Ascending aorta (tissue), 2 donors: ENCODE measurements at places on chromosomes 12 and 14. TPM values are rescaled to one million over a fixed set of nuclear protein-coding genes. Genes with fewer than 3 reads are reported as not detected.

Gene SMCO3
- 2.1 TPM for total RNA-seq

Gene PSMC6
- 19.3 TPM for total RNA-seq

Gene TSPAN19
- total RNA-seq, result not detected

Gene LRP1-AS
- not detected for total RNA-seq

DNA sequence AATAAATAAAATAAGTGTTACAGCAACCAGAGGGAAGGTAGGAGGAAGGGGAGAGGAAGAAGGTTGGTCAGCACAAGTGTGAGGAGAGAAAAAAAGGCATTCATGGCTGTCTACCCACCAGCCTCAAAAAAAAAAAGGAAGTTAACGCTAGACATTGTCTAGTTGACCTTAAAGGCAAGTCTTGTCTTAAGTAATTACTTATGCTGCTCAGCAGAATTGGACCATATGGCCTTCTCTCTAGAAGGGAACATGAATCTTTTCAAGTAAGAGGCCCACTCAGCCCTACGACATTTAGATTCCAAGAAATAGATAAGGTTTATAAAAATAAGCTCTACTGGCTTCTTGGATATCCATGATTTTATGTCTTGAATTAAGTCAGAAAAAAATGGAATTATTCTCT, 172.7 kb downstream of the ETNK1 start:
- no peaks in the 10 kb centered on the region for H3K36me3 ChIP-seq
- no peak overlapping the region for H3K27ac ChIP-seq
- no peak for DNase-seq
- no peaks in the 10 kb centered on the region for H3K27me3 ChIP-seq
- H3K4me3 ChIP-seq, result no peak overlapping the region

DNA sequence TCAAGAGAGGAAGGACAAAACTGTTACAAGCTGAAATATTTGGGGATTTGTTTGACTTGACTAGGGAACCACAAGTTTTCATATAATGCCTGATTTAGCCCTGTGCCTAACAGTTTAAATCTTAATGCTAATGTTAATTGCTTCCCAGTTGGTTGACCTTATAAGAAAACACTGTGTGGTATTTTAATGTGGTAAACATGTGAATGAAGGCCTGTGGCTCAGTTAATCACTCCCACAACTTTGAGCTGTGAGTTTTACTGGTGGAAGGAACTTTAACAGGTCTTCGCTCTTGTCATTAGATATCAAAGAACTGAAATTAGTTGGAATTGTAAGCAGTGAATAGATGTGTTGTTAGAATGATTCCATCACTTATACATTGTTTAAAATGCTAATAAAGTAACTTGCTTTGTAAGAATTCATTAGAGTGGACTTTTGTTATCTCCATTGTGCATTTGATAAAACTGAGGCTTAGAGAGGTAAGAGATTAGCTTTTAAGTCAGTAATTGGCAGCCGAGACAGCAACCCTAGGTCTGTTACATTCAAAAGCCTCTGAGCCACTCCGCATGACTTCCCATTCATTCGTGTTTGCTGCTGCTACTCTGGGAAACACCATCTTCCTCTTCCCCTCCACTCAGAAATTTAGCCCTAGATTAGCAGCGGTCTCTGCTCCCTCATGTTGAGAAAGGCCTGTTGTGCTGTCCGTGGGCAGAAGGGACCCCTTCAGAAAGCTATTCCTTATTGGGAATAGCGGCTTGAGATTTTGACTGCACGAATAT, 1.0 kb upstream of the TBK1 start:
- H3K27ac ChIP-seq, result peak overlapping the region; percentile 99
- peak overlapping the region; percentile 97 for H3K4me3 ChIP-seq
- no peaks in the 10 kb centered on the region for H3K27me3 ChIP-seq
- H3K36me3 ChIP-seq, result no peaks in the 10 kb centered on the region

DNA sequence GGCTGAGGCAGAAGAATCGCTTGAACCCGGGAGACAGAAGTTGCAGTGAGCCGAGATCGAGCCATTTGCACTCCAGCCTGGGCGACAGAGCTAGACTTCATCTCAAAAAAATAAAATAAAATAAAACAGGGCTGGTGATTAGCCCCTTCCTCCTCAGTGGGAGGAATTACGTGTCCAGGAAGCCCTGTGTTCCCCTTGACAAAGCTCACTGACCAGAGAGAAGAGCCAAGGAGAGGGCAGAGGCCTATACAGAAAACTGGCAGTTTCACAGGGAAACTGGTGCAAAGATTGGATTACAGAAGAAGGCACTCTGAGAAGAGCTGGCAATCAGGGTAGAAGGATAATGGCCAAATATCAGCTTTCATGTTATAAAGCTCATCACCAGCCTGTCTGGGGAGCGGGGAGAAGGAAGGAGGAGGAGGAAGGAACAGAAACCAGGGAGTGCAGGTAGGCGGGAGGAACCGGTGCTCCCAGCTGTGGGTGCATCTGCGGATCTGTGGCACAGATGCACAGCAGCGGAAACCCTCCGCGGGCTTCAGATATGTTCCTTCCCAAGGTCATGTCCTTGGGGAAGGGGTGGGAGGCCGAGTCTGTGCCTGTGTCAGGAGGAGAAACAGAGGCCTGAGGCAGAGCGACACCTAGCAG, 6.7 kb downstream of the RAB15 start:
- DNase-seq, result no peak
- no peaks in the 10 kb centered on the region for H3K27me3 ChIP-seq
- no peaks in the 10 kb centered on the region for H3K36me3 ChIP-seq
